ENCODE measurements at places on chromosomes 1 and 21.

- no peak for DNase-seq
Observed at GRCh38 chr1:34690269-34690668, 64.6 kb upstream of the GJB5 start.

DNA sequence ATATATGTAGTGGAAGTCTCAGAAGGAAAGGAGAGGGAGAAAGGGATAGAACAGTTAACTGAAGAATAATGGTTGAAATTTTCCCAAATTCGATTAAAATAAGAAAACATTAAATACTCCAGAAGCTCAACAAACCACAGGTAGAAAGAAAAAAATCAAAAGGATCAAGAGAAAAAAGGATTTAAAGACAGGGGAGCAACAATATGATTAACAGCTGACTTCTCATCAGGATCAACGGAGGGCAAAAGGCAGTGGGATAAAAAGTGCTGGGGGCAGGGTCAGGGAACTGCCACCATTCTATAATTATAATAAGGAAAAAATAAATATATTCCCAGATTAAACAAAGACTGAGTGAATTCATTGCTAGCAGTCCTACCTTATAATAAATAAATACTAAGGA, 55.3 kb downstream of the CDKN2C start:
- DNase-seq: no peak

DNA sequence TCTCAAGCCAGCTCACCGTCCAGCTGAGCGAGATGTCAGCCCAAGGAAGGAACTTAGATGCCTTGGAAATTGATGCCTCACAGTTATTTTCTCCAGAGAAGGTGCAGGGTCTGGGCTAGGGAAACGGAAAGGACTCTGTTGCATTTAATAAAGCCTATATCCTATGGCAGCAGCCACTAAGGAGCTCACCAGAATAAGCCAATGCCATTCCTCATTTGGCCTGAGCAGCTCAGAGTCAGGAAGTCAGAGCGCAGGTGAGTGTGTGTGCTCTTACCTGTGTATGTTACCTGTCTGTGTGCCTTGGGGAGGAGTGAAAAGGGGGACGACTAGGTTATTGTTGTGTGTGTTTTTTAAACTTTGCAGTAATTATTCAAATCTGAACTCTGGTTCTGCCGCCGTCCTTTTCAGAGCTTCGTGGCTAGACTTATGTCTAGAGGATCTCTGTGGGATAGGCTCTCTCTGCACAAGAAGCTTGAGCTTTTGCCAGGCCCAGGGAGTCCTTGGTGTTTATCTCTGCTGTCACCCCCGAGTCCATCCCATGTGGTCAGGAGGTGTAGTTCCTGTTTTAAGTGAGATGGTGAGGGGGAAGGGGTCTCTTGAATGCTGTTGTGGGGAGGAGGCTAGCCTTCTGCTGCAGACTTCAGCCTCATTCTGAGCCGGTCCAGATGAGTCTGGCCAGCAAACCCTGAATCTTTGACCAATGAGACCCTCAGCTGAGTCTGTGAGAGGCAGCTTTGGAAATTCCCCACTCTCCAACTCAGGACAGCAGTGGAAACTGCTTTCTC, 2.4 kb downstream of the TMCC2 start:
- no peak for DNase-seq

GRCh38 chr1:17212009-17212408, 7.1 kb downstream of the PADI1 start:
- DNase-seq: no peak

DNA sequence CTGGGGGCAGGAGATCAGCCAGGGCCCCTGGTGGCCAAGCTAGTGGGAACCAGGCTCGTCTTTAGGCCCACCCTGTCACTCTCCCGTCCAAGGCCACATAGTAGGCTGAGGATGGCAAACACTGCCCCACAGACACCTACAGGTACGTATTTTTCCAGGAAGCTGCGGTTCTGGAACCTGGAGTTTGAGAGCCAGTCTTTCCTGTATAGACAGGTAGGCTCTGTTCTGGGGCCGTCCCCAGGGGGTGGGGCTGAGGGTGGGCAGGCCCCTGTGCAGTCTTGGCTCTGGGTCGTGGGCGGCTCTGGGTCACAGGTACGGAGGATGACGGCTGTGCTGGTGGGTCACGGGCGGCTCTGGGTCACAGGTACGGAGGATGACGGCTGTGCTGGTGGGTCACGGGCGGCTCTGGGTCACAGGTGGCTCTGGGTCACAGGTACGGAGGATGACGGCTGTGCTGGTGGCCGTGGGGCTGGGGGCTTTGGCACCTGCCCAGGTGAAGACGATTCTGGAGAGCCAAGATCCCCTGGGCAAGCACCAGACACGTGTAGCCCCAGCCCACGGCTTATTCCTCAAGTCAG, 2.2 kb downstream of the PUSL1 start:
- no peak for DNase-seq

DNA sequence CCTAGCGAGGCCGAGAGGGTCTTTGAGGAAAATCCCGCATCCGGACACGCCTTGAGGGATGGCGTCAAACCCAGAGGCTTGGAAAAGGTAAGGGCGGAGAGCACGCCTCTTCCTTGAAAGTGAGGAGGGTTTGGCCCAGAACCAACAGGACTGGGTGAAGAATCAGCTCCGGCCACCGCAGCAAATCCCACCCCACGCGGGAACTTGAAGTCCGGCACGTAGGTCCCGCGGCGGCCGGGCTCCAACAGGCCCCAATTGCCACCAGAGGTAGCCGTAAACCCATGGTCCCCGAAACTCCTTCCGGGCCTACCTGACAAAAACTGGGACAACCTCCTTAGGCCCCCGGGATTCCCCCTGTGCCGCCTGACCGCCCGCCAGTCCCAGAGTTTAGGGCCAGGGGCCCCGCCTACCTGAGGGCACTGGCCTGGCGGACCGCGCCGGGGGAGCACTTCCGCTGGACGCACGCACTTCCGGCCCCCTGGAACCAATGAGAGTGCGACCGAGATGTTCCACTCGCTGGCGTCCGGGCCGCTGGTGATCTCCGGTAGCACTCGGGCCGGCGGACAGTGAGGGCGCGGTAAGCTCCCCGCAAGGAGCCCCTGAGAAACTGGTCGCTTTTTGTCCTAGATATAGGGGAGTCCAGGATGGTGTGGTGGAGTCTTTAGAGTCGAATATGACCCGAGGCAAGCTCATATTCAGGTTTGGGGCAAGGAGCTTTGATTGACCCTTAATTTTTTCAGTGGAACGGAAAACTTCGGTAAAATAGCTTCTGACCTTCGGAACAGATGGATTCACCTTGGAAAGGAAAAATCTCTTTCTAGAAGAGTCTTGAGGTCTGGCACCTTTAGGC, at the start of the genes LZIC and NMNAT1:
Gene LZIC, minus strand, starts transcription at position 453 of the 850 bp plus-strand sequence. CDS start 6,772 bp downstream, outside the sequence.
Gene NMNAT1, plus strand, starts transcription at position 537 of the 850 bp plus-strand sequence. CDS start 28,599 bp downstream, outside the sequence.
- DNase-seq: peak; percentile 96

DNA sequence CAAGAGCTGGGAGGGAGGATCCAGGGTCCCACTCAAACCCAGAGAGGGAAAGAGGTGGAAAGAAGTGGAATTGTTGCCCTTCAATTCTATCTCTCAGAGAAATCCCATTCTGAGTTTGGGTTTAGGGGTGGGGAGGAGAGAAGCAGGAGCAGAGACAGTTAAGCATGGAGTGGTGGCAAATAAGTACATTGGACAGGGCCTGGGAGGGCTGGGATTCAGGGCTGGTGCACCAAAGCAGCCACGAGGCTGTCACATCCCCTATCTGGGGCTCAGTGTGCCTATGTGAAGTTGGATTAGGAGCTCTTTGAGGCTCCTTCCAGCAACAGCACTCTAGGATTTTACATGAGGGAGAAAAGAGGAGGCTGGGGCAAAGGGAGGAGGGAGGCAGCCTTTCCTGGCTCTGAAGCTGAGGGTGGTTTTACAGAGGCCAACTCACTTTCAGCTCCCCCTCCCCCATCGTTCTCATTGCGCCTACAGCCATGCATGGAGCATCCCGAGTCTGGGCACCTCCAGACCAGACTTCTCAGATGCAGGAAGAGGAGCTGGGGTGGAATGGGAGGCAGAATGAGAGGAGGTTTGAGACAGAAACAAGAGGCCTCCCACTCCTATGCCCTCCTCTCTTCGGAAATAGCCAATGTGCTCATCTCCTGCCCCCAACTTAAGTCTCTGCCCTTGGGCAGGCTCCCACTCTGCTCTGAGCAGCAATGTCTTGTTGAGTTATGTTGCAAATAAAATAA, 3.0 kb upstream of the SYT6 start:
- no peak for DNase-seq

- peak; percentile 78 for DNase-seq
Observed at GRCh38 chr1:7705048-7705907, 65.8 kb upstream of the VAMP3 start.

Measured in activated effector memory CD4-positive, alpha-beta T cell treated with anti-CD3 and anti-CD28 coated beads, Interleukin-2, amount 50 U/mL, for 16 hours (primary cell).